Activated CD4-positive, alpha-beta T cell treated with anti-CD3 and anti-CD28 coated beads, Interleukin-2, amount 50 U/mL, for 48 hours (primary cell): ENCODE measurements at places on chromosomes 2 and 18.

DNA sequence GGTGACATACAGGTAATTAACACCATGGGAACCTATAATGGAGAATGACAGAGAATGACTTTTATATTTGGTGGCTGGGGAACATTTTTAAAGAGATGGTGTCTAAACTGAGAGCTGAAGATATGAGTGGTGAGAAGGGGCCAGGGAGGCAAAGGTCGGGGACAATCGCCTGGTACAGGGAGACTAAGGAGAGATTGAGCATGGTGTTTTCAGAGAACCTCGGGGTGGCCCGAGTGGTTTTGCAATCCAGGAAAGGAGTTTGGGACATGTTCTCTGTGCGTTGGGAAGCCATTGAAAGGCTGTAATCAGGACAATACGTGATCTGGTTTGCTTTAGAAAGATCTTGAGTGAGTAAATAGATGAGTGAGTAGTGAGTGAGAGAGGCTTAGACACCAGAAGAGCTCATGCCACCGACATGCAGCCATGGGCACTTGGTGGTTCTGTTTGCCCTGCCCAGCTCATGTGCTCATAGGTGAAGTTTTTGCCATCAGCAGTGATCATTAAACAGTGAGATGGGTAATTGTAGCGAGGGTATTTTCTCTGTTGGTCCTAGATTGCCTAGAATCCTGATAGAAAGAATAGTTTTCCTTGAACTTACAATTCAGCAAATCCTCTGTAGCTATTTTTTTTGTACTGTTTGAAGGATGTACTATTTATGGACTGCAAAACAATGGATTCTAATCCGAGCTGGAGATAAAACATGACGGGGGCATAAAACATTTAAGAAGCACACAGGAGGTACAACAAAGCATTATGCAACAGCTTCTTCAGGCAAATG is 114.7 kb downstream of the SH3RF3 start:
- DNase-seq: no peak

- no peak for DNase-seq
Observed at GRCh38 chr2:20925265-20925889, 102.5 kb upstream of the LDAH start.

DNA sequence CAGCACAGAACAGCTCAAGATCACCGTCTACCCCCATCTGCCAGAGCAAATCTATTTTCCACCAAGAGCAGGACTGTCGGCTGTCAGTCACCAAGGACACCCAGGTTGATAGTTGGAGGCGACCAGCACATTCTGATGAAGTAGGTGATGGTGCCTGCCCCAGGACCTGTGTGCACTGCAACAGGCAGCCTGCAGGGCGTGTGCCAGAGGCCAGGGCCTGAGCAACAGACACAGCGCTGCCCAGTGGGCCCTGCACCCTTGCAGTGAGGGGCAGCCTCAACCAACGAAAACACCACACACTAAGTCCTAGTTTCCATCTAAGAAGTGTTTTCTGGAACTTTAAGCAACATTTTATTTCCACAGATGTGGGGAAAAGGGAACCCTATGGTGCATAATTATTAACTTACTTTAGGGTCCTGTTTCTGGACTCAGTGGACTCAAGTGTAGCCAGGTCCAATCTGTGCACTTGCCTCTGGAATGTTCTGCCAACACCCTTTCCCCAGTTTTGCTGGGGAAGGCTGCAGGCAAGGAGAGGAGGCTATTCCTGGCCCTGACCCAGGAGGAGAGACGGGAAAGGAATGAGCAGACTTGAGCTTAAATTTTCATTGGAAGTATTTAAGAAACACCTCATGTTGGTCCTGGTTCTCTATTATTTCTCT is 61.5 kb downstream of the ADNP2 start:
- no peak for DNase-seq

DNA sequence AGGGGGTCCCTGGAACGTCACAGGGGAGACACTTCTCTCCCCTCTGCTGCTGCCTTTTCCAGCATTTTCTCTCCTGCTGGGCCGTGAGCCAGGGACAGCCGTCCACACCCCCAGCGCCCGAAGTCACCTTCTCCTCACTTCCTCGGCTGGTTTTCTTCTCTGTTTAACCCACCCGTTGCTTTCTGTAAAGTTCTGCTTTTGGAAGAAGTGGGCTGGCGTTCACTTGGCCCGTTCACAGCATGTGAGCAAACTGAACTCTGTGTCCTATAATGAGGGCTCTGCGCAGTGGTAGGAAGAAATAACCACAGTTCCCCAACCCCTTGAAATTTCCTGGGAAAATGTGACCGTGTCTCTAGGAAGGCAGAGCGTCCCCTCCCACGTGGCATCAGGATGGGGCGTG is 187.0 kb upstream of the HDAC4 start:
- DNase-seq: no peak

DNA sequence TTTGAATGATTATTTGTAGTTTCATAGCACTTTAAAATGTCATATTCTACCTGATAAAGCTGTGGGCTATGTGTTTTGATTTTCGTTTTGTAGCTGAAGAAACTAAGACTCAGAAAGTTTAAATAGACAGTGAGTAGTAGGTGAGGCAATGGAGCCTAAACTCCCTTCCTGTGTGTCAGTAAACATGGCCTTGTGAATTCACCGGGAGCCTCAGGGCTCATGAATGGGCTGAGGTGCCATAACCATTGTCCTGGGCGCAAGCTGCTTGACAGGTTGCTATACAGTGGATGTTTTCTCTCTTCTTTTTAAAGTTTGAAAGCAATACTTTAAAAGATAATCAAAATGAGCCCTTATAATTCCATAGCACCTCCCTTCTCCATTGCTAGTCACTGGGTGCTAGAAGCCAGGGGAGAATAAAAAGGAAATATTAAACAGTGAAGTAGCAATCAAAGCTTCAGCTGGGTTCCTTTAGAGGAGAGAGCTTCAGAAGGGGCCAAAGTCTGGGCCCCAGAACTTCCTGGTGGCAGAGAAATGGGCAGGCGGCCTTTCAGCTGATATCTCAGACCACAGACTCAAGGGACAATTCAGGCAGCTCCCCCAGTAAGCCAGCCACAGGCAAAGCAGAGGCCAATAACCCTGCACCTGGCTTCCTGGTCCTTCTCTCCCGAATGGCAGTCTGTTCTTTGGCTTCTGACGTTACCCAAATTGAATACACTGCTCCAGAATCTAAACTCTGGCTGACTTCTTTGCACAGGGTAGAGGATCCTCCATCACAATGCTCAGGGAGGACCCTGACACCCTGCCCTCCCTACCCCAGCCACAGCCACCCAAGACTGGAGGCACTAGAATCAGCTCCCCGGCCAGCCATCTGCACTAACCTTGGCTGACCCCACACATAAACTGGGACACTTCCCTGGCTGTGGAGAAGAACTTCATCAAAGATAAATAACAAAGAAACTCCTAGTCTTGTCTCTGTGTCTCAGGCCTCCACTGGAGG is 51.8 kb upstream of the NPAS2 start:
- no peak for DNase-seq

- no peak for DNase-seq
Observed at GRCh38 chr2:143852759-143853158, 667.2 kb downstream of the ZEB2 start.

DNA sequence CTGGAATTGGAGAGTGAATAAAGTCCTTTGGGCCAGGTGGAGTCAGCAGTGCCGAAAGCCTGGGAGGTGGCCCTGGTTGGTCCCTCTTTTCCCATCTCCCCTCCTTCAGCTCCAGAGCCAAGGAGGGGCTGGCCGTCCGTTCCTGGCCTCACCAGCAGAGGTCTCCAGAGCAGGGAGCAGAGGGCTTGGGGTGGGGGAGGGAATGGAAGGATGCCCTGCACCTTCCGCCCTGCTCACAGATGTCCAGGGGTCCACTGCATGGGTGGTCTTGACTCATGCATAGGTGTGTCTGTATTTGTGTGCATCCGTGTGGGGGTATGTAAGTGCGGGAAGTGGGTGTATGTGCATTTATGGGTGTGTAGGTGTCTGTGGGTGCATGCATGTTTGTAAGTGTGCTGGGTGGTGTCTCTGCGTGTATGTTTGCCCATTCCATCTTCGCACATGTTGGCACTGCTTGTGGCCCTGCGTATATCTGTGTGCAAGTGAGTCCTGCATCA is 201.8 kb downstream of the ZFP36L2 start:
- DNase-seq: peak; percentile 64

GRCh38 chr2:210366675-210367080 is 51.7 kb upstream of the MYL1 start:
- no peak for DNase-seq

GRCh38 chr2:81523344-81523743 is 1218.8 kb upstream of the LRRTM1 start:
- DNase-seq: no peak

GRCh38 chr18:79575891-79576685 is 103.5 kb upstream of the CTDP1 start:
- DNase-seq: no peak

DNA sequence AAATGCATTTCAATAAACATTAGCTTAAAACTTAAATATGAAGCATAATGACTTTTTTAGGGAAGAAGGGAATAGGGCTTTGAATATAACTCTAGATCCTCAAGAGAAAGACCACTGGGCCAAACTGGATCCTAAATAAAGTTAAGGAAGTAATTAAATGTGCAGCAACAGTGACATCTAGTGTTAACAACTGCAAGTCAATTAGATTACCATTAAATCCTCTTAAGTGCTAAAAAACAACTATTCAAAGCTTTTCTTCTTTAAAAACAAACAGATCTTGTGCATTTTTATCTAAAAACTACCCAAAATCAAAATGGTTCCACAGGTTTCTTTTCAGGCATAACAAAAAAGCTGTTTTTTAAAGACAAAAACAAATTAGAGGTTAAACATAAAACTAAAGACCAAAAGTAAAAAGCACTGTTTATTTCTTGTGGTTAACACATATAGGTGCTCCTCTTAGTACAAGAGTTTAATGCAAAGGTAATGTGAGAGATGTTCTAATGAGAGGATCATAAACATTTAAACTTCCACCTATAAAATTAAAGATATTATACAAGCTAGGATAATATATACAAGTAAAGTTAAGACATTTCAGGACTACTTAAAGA is 111.4 kb downstream of the THADA start:
- no peak for DNase-seq

DNA sequence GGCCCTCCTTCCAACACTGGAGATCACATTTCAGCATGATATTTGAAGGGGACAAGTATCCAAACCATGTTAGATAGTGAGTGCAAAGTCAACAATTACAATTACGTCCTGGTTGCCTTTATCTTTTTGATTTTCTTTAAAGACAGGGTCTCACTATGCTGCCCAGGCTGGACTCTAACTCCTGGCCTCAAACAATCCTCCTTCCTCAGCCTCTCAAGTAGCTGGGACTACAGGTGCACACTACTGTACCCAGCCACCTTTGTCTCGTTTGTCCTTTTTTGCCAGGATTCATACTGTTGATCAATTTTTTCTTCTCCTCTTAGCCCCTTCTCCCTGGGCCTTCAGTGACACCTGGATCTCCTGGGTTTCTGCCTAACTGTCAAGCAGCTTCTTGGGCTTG is 240.5 kb upstream of the FANCL start:
- no peak for DNase-seq

DNA sequence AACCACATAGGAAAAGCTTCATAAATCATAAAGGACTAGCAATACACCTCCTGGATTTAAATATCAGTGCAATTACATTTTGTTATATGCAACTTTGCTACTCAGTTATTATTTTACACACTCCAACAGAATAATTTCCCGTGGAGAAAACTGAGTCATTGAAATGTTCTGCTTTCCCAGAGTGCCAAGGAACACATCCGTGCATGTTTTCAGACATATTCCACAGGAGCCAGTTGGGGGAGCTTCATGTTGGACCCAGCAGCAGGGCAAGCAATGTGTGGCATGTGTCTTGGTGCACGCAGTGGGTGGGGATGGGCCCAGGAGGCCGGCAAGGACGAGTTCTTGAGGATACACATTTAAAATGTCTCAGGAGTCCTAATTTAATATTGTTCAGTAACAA is 14.4 kb upstream of the SMIM21 start:
- no peak for DNase-seq

- no peak for DNase-seq
Observed at GRCh38 chr2:28423856-28424605, 31.4 kb downstream of the FOSL2 start.

DNA sequence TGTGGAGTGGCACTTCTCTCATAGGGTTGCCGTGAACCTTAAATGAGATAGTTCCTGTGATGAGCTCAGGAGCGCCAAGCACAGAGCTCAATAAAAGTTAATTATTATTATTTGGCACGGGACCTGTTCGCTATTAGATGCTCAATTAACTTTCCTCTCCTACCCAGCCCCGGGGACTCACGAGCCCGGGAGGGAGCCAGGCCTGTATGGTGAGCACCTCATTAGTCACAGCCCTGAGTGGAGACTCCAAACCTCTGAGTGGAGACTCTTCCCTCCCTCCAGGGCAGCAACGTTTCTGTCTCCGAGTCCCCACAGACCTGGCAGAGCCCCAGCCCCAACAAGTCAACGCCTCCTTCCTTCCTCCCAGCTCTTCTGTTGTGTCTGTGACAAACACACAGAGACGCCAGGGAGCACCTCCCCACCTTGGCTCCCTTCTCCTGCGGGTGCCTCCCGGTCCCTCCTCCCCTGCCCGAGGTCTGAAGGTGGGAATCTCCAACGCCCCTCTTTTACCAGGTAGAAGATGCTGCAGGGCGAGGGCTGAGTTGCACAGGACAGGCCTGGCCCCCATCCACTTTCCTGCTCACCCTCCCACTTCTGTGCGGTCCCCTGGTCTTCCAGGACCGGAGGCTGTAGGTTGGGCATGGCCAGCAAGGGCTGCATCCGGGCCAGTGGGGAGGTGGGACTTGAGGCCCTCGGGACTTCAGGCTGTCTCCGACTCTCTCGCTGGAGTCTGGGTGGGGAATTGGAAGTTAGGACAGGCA is 52.7 kb upstream of the ODC1 start:
- no peak for DNase-seq

GRCh38 chr2:10208736-10209135 is 86.2 kb downstream of the RRM2 start:
- no peak for DNase-seq

DNA sequence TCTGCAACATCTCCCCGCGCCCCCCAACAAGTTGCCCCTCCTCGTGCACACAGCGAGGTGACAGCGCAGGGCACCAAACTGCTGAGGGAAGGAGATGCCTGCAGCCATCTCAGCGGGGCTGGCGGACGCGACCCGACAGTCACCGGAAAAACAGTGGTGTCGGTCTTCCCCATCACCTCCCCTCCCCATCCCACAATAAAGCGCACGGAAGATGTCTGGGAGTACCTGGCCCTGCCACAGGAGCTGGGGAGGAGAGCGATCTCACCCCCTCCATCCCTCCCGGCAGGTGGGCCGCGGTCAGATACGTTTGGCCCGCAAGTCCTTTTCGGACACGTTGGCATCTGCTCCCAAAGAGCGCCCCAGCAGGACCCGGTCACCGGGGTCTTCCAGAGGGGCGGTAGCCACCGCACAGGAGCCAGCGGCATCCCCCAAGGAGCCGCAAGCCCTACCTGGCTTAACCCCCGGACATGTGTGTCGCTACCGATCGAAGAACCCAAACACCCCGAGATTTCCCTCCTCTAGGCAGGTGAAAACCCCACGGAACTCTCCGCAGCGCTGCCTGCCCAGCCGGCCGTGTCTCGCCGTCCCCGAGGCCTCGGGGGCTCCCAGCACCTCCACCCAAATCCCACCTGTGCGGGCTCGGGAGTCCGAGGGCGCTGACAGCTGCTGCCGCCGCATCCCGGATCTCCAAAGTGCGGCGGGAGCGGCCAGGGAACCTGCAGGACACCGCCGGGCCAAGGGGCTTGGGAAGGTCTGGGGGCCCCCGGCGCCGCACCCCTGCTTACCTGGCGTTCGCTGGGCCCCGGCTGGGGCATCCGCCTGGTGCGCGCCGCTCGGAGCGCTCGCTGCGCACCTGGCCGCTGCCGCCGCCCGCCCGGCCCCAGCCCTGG is 657 bp downstream of the ATP8B1 start:
- no peak for DNase-seq
